Bronchial epithelial cell (primary cell): ENCODE measurements at places on chromosomes 4 and X.

DNA sequence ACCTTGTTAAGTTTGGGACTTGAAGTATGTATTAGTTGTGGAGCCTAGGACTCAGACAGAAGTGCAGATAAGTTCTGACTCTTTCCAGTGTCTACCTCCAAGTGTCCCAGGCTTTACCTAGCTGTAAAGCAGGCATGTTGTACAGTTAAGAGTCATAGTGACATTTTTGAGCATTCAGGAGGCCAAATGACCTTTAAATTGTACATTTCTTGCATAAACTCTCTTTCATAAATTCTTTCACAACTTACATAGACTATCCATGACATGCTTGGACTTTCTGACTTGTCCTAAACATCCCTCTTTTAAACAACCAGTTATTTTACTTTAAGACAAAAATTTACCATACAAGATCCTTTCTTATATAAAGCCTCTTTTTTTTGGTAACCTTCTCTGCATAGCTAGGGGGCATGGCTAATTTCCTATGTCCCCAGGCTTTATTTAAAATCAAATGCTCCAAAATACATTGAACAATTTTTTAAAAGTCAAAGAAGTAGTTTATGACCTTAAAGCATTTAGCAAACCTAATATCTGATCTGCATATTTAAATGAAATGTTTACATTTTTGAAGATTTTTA lies 40.1 kb upstream of the UGT8 start:
- DNase-seq = no peak

DNA sequence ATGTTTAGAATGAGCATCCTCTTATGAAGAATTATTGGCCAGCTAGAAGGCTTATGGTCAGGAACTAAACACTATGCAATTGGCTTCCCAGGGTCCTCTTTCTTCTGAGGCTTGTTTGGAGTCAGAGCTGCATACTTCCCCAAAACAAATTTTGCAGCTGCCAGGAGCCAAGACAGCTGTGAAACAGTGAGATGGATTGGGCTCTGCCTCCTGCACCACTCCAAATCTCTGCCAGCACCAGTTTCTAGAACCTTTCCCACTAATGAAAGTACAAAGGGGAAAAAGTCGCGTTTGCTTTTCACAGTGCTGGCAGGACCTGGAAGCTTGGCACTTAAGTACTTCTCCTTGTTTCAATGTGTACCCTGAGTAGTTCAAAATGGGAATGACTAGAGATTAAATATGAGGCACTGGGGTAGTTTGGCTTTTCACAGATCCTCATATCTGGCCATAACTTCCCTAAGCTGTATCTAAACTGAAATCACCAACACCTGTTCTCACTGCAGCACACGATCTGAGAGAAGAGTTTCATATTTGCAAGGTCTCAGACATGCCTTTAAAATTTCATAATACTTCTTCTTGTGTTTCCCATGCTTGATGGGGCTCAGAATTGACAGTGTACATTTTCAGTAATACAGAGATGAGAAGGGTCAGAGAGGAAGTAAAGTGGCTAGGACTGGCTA lies 20.7 kb upstream of the AR start:
- no peak for DNase-seq

GRCh38 chr4:55730280-55730931 lies 89.2 kb upstream of the EXOC1L start:
- no peak for DNase-seq

GRCh38 chr4:76714226-76714625 lies 183.7 kb downstream of the SOWAHB start:
- DNase-seq = no peak

DNA sequence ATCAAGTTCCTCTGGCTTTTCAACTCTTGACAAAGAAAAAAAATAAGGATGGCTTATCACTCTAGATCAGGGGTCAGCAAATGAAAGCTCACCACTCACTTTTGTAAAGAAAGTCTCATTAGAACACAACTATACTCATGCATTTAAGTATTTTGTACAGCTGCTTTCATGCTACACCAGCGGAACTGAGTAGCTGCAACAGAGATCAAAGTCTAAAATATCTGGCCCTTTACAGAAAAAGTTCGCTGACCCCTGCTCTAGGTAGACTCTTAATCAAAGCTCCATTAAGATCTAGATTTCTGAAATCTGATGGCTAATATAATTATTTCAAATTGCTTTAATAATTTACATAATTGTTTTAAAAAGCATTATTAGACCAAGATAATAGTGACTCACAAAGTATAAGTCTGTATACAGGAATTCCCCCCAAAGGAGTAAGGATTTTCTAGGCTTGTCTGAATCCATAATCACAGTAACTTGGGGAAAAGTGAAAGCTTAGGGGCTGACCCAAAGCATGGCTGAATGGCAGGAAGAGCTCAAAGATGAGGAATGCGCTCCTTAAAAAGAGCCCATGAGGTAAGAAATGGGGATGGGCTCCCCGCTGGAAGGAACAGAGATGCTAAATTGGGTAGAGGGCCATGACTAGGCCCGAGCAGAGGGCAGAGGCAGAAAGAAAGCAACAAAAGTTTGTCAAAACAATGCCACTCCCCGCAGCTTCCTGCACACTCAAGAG lies 140.3 kb downstream of the SH3KBP1 start:
- DNase-seq = no peak

DNA sequence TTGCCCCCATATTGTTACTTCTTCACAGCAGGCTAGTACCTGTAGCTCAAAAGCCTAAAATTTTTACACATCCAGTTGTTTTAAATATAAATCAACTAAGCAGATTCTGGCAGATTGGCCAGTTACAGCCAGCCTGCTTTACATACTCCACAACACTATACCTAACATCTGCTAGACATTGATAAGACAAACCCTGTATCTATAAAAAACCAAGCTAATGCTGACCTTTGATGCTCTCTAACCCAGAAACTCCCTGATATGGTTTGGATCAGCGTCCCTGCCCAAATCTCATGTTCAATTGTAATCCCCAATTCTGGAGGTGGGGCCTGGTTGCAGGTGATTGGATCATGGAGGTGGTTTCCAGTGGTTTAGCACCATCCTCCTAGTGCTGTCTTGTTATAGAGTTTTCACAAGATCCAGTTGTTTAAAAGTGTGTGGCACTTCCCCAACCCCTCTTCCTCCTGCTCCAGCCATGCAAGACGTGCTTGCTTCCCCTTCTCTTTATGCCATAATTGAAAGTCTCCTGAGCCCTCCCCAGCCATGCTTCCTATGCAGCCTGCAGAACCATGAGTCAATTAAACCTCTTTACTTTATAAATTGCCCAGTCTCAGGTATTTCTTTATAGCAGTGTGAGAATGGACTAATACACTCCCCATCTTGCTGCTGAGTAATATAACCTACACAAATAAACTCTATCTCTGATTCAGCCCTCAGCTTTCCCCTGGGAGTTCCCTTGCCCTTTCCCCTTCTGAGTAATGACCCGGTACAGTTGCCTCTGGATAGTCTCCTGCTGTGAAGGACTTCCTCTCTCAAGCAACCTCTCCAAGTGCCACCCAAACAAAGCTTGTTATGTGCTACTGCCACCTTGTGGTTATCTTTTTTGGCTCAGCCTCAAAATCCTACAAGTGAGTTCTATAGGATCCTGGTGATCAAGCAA lies 39.6 kb downstream of the ZCCHC13 start:
- DNase-seq = peak; percentile 91

DNA sequence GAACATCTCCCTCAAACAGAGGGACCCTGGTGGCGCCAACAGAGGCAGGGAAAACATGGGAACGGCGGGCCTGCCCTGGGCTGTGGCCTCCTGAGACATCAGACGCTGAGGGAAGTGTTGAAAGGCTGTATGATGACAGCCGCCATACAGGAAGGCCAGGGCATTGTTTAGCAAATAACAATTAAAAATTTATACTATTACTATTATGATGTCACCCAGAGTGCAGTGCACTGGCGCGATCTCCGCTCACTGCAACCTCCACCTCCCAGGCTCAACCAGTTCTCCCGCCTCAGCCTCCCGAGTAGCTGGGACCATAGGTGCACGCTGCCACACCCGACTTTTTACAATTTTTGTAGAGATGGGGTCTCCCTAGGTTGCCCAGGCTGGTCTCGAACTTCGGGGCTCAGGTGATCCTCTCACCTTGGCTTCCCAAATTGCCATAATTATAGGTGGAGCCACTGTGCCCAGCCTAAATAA lies 54.6 kb downstream of the CPZ start:
- DNase-seq = no peak

- DNase-seq = no peak
These were observed 115.8 kb downstream of the CORIN start for GRCh38 chr4:47721892-47722575.

DNA sequence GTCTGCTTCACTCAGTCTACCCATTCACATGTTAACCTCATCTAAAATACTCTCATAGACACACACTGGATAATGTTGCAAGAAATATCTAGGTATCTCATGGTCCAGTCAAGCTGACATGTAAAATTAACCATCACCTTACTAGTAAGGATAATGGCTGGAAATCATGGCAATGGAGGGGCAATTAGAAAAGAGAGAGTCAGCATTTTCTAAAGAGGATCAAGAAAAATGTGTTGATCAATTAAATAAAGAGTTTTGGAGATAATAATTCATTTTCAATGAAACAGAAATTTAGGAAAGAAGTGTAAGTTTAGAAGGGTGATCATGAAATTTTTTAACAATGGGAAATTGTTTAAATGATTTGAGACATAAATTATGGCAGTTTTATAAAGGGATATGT lies 1914.1 kb upstream of the IGFBP7 start:
- DNase-seq = no peak

GRCh38 chrX:135982860-135983259 lies 2.4 kb upstream of the SLC9A6 start:
- peak; percentile 54 for DNase-seq

GRCh38 chr4:37685161-37685822 lies 884 bp downstream of the RELL1 start:
- DNase-seq = peak; percentile 27

DNA sequence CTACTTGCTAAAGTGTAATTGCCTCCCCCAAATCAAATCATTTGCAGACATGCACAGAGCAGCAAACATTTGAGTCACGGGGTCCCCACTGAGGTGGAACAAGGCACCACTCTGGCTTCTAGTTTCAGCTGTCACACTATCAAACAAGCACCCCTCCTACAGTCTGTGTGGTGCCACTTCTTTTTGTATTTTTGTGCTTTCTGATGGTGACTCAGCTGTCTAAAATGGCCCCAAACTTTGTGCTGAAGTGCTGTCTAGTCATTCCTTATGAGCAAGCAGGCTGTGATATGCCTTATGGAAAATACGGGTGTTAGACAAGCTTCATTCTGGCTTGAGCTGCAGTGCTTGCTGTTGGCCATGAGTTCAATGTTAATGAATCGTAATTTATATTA lies 15.4 kb downstream of the IGFBP7 start:
- DNase-seq = peak; percentile 57

DNA sequence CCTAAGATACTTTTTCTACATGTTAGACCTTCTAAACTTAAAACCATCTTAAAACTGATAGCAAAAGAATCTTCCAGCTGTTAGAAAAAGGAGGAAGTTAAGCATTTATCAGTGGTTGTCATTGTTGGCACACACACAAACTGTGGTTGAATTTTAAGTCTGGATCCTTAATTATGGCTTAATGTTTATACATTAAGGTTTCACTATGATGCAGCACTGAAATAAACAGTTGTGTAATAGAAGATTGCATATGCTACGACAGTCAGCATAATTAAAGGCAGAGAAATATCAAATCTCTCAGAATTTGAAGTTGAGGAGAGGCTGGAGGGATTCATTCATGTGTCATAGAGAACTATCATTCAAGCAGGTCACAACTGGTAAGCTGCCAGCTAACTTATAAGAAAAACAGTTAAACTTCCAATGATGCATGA lies 32.3 kb downstream of the ADGRA3 start:
- DNase-seq = peak; percentile 97

DNA sequence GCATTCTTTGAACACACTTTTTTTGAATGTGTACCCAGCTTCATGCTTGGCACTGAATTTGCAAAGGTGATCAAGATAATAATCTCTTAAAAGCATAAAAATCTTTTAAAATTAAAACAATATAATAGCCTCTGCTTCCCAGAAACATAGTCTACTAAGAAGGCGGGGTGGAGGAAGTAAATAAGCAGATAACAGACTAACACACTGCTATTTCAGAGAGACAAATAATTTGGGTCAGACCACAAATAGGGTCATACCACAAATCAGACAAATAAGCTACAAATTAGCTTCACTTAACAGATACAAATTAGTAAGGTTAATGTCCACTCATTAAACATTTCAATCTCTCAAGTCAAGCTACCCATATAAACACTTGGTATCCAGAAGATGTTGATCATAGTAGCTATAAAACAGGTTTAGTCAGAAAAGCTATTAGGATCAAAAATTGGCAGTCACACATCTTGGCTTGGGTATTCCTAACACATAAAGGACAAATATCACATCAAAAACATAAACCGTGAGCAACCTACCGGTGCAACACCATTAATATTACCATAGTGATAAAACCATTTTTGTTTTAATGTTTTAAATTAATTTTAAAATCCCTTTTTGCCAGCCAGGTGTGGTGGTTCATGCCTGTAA lies 47.3 kb downstream of the PPP3CA start:
- no peak for DNase-seq

GRCh38 chr4:99817309-99817890 lies 773 bp downstream of the DAPP1 start:
- peak; percentile 90 for DNase-seq

DNA sequence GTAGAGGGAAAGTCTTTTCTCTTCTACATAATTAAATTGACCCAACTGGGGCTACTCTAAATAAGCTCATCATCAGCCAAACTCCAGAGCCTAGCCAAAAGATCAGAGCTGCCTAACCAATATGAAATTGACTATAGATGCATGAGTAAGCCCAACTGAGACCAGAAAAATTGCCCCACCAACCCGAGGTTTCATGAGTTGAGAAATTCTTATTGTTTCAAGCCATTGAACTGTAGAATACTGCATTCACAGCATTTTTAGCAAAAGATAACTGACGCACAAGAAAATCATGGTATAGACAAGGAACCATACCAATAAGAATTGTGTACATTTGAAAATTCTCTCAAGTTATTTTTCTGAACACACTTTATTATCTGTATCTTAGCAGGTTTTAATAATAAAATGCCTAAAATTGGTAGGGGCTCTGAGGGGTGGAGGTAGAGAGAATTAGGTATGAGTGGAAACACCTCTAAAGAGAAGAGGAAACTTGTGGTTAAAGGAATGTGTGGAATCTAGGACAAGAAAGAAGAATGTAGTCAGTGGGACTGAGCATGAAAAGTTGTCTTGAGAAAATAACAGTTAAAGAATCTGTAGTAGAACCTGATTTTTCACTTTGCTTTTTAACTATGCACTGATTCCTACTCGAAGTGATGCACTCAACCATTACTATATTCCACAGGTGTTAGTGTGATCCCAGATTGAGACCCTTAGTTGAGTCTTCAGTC lies 200.9 kb upstream of the PPP1R2C start:
- DNase-seq = peak; percentile 2

GRCh38 chrX:26557691-26558321 lies 341.8 kb downstream of the MAGEB5 start:
- DNase-seq = no peak

GRCh38 chrX:19280636-19281035 lies 63.1 kb upstream of the PDHA1 start:
- DNase-seq = no peak

GRCh38 chr4:105715692-105716278 lies 7.2 kb downstream of the GSTCD start:
- DNase-seq = peak; percentile 64
